ENCODE measurements at places on chromosomes 11 and 22.

DNA sequence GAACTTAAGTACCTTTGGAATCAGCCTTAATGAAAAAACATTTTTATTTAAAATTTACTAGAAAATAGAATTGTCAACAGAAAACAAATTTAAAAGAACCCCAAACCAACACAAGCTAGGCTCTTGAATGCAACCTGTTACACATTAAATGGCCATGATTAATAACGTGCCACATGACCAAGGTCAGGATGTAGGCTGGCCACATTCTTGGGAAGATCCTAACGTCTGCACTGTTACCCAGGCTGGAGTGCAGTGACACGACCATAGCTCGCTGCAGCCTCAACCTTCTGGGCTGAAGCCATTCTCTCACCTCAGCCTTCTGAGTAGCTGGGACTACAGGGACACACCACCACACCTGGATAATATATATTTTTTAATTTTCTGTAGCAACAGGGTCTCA lies 126.4 kb upstream of the APOA1 start:
- no peak for DNase-seq

GRCh38 chr11:104633226-104633625 lies 265.0 kb downstream of the CASP12 start:
- no peak for DNase-seq

- no peak for DNase-seq
Measured at GRCh38 chr11:132876239-132876638, 656.1 kb downstream of the OPCML start.

DNA sequence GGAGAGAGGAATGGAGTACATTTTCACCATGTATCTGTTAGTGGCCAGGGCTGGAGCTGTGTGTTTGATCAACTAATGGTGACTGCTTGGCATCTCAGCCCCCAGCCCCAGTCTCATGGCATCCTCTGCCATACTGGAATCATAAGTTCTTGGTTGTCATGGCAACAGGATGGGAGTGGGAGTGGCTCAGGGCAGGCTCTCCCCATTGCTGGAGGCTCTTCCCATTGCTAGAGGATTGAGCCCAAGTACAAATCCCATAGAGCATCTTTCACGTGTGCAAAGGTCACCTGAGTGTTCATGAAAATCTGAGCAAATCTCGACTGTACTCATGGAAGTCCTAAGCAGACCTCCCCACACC lies 14.9 kb downstream of the DNAJB13 start:
- no peak for DNase-seq

- no peak for DNase-seq
Measured at GRCh38 chr11:47130543-47130942, 46.1 kb downstream of the ARFGAP2 start.

GRCh38 chr22:35840302-35840739 lies 122.6 kb downstream of the APOL5 start:
- peak; percentile 97 for DNase-seq

All from AG09319 (cell line).